ENCODE measurements at places on chromosomes 1 and 21. TPM values are rescaled to one million over a fixed set of nuclear protein-coding genes. Genes with fewer than 3 reads are reported as not detected.

DNA sequence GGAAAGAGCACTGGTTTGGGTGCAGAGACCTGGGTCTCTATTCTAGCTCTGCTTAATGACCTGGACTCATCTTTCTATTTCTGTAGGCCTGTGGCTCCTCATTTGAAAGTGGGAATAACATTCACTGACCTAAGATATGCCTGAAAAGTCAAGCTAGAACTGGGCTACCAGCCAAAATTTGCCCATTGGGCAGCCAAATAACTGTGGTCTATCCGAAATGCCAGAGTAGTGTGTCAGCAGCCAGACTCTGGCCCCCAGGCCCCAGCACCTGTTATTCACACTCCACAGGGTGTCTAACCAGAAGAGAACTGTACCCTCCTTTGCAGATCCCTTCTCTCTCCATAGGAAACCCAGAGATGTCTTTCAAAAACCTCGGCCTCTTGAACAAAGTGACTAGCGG is 12.6 kb downstream of the DAB1 start:
- DNase-seq: no peak

GRCh38 chr1:2906085-2906484 is 104.6 kb upstream of the TTC34 start:
- no peak for DNase-seq

GRCh38 chr1:36083635-36084496 is at the start of gene TEKT2:
Gene TEKT2 (plus strand): TSS chr1:36084094. CDS start chr1:36084922, 828 bp downstream.
- peak; percentile 94 for DNase-seq

DNA sequence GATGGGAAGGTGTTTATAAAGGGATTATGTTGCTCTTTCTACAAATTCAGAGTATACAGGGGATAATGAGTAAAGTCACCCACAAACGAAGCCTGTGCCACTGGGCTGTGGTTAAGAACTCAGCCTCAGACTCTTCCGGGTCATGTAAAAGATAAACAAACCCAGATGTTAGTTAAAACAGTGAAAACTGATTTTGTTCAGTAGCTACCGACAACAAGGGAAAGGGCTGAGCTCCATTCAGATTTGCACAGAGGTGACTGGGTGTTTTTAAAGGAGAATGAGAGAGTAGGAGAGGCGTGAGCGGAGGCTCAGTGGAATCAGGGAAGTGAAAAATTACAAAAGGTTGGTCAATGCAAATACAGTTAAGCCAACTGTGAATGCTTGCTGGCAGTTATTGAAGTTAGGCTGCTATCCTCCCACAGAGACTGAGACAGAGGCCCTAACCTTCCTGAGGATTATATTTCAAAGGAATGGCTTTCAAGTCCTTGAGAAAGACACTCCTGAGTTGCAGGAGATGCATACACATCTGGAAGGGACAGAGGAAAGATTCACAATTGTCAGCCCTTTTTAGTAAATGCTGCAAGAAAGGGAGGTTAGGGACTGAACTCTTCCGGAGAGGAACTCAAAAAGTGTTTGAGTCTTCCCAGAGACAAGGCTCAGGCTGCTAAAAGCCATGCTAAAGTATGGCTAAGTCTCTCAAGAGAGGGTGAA is 29.9 kb upstream of the SAMD13 start:
- DNase-seq: peak; percentile 48

- DNase-seq: peak; percentile 97
Measured at GRCh38 chr1:9593492-9594465, 5.1 kb downstream of the TMEM201 start.

DNA sequence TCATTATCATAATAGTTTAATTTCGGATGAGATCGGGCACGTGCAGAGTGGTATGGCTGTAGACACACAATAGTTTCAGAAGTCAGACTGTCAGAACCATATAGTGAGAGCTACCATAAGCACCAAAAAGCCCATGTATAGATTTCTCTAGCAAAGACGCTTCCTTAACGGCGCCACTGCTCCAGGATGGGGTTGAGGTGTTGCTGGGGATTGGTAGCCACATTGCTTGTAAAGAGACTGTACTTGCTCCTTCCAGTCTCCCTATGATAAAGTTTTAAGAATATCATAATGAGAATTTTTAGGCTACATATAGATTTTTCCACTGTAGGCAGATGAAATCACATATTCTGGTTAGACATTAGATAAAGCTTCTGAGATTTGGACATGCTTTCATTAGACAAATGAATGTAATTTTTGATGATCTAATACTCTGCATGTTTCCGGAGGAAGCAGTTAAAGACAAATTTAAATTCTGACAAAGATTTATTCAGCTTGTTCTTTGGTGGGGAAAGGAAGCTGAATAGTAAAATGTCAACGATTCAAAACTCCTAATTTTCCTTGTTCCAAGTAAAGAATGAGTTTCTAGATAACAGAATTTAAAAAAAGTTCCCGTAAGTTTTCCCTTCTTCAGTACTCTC is 77.7 kb downstream of the MAP3K7CL start:
- no peak for DNase-seq

- no peak for DNase-seq
Measured at GRCh38 chr1:87141556-87141955, 187.1 kb upstream of the LMO4 start.

DNA sequence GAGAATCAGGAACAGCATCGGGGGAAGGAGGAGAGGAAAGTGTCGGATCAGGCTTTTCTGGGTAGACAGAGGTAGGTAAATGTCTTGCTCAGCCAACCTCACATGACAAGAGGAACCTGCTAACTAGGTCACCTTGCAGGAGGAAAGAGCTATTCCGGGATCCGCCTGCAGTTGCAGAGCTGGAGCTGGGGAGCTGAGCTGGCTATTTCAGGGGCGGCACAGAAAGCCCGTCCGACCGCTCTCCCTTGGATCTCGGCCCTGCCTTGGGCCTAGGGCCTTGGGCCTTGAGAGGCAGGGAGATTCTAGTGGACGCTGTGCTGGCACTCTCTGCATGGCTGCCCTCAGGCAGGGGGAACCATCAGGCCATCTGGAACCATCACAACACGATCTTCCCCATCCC is 56.5 kb upstream of the CTPS1 start:
- no peak for DNase-seq

DNA sequence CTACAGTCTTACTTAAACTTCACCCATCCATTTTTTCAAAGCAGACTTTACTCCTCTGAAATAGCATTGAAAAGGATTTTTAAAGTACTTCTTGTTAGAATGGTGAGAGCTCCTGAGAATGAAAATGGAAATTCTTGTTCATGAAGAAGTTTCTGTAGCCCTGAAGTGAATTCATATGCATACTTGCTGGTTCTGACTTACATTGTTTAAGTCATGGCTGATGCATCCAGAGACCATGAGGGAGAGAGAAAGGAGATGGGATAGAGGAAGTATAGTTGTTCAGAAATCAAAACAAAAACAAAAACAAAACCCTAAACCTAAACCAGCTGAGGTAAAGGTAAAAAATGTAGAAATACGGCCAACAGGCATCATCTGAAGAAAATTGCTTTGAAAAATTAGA is 27.1 kb upstream of the SAMSN1 start:
- DNase-seq: no peak

GRCh38 chr1:198788561-198789064 is 149.8 kb downstream of the PTPRC start:
- no peak for DNase-seq

DNA sequence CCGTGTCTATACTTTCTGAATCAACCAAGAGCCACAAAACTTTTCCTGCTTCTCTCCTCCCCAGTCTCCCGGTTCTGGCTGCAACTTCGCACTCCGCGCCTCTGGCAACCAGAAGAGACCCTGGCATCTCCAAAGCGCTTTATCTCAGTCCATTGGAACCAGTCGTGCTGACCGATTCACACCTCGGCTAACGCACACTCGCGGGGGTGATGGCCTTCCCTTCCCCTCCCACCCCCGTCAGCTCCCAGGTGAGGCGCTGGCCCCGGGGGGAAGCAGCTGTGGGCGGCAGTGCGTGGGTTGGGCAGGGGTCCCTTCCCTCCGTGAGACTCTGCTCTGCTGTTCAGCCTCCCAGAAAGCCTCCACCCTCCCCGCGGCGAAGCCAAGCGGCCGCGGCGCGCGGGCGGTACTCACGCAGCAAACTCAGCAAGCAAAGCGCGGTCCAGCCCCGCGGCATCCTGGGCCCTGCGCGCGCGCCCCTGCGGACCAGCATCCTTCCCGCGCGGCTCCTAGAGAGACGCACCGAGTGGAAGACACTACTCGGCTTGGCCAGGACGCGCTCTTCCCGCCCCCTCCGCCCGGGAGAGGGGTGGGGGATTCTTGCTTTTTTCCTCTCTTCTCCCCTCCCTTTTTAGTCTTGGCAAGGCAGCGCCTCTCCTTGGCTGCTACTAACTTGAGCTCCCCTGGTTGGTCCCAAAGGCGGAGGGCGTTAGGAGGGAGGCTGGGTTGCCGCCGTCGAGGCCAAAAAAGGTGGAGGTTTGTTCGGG is at the start of gene CD34:
CD34 (minus strand) TSS at position 535 of the 764 bp plus-strand sequence; CDS start at position 490, 45 bp downstream.
- peak; percentile 52 for DNase-seq

GRCh38 chr1:221558396-221558795 is 183.5 kb downstream of the DUSP10 start:
- no peak for DNase-seq

- DNase-seq: peak; percentile 10
Measured at GRCh38 chr1:102550729-102551384, 554.1 kb upstream of the OLFM3 start.

- no peak for DNase-seq
Measured at GRCh38 chr1:238088560-238089290, 198.0 kb upstream of the ZP4 start.

DNA sequence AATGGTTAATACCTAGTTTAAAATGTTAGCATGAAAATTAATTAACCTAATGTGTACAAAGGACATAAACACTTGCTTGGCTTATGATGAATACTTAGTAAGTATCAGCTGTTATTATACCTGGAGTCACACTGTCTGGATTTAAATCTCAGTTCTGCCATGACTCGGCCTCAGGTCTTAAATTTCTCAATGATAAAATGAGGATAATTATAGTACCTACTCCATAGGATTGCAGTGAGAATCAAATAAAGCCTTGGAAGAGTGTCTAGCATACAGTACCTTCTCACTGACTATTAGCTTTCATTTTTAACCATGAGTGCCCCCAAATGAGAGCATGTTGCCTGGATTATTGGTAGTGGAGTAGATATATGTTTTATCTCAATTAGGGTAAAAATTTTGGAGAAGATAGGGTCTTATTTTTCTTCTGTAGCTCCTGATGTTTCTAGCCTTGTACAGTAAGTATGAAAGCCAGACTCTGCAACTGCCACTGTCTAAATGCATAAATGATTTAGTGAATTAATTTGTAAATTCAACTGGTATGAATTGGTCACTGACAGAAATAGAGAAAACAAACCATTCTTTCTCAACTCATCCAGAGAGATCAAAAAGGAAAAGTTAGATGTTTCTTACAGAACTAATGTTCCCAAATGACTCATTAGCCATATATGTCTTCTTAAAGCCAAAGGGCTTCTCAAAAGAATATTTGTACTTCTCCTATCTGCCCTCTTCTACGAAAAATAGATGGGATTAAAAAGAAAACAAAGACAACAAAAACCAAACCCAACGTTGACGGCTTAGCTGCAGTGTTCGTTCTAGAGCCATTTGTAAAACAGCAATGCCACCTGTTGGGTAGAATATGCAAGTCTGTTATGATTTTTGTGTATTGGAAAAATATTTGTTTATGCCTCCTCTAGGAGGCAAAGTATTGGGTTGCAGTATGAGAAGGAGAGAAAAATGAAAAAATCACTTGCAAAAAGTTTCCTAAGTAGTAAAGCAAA is 53.8 kb upstream of the MROH9 start:
- DNase-seq: no peak

The PADI1 gene
- polyA plus RNA-seq: not detected

The OR6N1 gene
- polyA plus RNA-seq: not detected

The ATAD3C gene
- polyA plus RNA-seq: 14.3 TPM

The ASTN1 gene
- 0.19 TPM for polyA plus RNA-seq

The TNNT2 gene
- polyA plus RNA-seq: 117 TPM

The TMEM125 gene
- polyA plus RNA-seq: 22.0 TPM

The RABGGTB gene
- 86.7 TPM for polyA plus RNA-seq

Data from kidney (tissue), 22 donors.